ENCODE measurements at places on chromosomes 16 and 17.

- no peak for DNase-seq
These were observed 55.4 kb downstream of the ABAT start for GRCh38 chr16:8729779-8730334.

DNA sequence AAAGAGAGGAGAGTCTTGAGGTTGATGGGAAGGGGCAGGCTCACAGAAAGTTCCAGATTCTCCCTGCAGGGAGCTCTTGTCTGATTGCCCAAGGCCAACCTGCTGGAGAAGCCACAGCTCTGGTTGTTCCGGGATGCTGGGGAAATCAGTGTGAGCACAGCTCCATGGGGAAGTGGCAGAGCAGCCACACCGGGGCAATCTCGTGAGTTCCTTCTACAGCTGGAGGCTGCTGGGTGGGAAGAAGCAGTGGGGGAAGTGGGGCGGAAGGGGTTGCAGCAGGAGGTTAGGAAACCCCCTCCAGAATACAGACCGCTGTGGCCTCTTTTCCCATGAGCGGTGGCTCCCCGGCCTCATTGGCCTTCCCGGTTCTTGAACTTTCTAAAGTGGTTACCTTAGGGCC is 34.0 kb downstream of the KIAA0513 start:
- DNase-seq: no peak

- DNase-seq: no peak
These were observed 3.4 kb upstream of the MEFV start for GRCh38 chr16:3259836-3260235.

GRCh38 chr16:75088216-75088615 is 28.4 kb downstream of the LDHD start:
- no peak for DNase-seq

DNA sequence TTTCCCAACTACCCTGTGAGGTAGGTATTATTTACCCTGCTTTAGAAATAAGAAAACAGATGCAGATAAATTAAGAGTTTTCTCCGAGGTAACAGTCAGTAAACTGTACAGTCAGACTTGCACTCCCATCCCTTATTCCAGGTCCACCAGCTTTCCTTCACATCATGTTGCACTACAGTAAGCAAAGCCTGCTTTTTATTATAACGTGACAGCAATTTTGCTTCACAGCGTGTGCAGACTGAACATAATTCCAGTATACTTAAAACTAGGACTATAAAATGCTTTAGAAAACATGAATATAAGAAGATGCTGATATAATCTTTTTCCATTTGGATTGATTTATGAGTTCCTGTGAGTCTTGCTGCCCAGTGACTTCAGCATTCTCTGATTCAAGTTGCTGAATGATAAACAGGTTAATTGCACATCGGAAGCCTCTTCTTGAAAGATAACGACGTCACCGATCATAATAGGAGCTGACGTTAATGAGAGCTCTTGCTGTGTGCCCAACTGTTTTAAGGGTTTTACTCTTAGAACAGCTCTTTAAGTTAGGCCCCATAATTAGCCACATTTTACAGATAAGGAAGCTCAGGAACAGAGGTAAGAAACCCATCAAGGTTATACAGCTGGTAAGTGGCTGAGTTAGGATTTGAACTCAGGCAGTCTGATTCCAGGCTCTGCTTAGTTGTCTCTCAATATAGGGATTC is 1.4 kb downstream of the LIG3 start:
- no peak for DNase-seq

- peak; percentile 32 for DNase-seq
These were observed 7.1 kb downstream of the HAS3 start for GRCh38 chr16:69112285-69113129.

GRCh38 chr17:70891306-70891705 is 722.0 kb downstream of the KCNJ2 start:
- DNase-seq: no peak

- DNase-seq: peak; percentile 97
These were observed 64.0 kb downstream of the SNX20 start for GRCh38 chr16:50616883-50617645.

- DNase-seq: no peak
These were observed 164.9 kb downstream of the BANP start for GRCh38 chr16:88116121-88116520.

DNA sequence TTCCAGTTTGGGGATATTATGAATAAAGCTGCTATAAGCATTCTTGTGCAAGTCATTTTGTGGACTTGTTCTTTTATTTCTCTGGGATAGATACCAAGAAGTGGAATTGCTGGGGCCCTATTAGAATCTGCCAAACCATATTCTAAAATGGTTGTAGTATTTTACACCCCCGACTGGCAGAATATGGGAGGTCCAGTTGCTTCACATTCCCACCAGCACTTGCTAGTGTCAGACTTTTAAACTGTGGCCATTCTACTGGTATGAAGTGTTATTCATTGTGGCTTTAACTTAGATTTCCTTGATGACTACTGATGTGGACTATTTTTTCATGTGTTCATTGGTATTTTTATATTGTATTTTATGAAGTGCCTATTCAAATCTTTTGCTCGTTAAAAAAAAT is 18.1 kb upstream of the NUP93 start:
- no peak for DNase-seq

DNA sequence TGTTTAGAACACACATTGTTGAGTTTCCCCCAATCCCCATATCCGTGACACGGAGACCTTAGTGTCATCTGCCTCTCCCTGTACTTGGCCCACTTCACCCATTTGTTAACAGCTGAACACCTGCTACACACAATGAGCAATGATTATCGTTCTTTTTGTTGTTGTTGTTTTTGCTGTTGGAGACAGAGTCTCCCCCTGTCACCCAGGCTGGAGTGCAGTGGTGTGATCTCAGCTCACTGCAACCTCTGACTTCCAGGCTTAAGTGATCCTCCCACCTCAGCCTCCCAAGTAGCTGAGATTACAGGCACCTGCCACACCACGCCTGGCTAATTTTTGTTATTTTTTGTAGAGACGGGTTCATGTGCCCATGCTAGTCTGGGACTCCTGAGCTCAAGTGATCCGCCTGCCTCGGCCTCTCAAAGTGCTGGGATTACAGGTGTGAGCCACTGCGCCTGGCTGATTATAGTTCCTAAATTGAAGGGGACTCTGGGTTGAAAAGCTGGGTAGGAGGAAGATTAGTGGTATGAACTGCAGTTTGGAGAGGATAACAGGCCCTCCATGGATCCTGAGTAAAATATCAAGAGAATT is 21.6 kb downstream of the NDE1 start:
- no peak for DNase-seq

DNA sequence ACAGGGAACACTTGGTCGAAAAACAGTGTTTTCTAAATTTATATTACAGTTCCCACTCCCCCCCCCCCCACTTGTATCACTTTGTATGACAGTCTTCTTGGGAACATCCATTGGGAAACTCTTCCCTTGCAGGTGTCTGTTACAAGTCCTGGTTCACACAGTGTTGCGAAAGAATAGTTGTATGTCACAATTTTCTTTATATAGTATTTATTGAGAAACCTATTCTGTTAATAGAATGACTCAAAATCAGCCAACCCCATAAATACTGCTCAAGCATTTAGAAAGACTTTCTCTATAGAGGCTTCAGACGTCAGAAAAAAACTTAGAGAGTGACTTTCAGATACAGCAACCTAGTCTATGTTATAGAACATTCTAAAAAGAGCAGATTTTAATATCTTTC is 414.4 kb downstream of the WWOX start:
- no peak for DNase-seq

- DNase-seq: peak; percentile 82
These were observed 27.8 kb upstream of the ITGA3 start for GRCh38 chr17:50027881-50028735.

DNA sequence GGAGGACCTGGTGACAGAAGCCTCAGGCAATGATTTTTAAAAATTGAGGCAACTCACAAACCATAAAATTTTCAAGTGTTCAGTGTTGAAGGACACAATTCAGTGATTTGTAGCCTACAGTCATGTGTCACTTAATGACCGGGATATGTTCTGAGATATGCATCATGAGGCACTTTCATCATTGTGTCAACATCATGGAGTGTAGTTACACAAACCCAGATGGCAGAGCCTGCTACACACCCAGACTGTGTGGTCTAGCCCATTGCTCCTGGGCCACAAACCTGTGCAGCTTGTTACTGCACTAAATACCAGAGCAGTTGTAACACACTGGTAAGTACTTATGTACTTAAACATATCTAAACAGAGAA is 1.6 kb downstream of the PRSS41 start:
- DNase-seq: no peak

GRCh38 chr17:14922411-14922810 is 342.7 kb downstream of the PMP22 start:
- no peak for DNase-seq

- DNase-seq: no peak
These were observed 9.8 kb upstream of the JUP start for GRCh38 chr17:41796121-41796895.

- no peak for DNase-seq
These were observed 11.0 kb downstream of the C1QTNF1 start for GRCh38 chr17:79034931-79035485.

DNA sequence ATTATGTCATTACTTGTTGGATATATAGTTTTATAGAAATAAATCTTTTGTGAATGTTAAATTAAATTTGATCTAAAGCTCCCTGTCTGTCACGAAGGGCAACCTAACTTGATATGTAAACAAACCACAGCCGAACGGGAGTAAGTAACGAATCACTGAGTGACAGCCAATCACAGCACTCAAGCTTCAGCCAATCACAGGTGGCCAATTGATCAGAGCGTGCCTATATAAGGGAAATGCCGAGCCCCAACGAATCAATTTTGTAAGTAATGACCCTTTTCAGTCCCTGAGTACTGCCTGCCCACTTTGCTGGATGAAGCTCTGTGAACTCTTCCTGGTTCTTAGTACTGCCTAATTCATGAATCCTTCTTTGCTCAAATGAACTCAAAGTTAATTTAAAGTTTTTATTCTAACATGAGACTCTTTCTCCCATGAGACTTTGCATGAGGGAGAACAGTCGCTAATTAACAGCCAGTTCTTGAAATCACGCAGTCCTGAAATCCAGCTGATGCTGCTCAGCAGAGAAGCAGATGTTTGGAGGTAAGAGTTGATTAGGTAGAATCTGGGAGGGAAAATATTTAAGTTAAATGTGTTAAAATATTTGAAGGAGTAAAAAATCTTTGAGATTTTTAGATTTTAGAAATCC is 302.2 kb downstream of the CNTNAP4 start:
- no peak for DNase-seq

All from SW480 (cell line).